ENCODE measurements at places on chromosomes 1 and 21.
A peak's percentile ranks its signal among the peaks of the same experiment; 100 is the strongest.

- no peak for DNase-seq
These were observed 18.8 kb downstream of the OPRD1 start for GRCh38 chr1:28830814-28831213.

DNA sequence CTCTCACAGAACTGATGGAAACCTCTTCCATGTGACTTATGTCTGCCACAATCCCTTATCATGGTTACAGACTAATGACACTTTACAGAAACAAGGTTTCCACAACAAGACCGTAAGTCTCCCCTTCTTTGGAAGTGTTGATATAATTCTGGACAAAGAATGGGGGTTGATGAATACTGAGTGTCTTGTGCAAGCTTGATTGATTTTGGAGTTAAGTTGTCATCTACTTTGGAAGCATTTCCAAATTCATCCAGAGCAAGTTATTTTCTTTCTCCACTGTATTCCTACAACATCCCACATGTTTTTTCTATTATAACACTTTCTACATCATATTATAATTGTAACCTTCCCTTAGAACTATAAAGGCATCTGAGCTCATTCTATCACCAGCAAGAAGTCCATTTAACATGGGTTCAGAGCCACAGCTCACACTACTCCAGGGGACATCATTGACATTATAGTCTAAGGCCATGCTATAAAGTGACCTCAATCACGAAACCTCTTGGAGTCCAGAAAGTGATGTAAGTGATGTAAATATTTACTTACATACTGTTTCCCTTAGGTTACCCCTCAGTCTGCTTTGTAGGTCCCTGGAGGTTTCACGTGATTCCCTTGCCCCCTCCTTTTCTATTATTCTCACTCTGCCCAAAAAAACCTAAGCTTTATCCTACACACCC, 125.7 kb upstream of the PBX1 start:
- no peak for DNase-seq

DNA sequence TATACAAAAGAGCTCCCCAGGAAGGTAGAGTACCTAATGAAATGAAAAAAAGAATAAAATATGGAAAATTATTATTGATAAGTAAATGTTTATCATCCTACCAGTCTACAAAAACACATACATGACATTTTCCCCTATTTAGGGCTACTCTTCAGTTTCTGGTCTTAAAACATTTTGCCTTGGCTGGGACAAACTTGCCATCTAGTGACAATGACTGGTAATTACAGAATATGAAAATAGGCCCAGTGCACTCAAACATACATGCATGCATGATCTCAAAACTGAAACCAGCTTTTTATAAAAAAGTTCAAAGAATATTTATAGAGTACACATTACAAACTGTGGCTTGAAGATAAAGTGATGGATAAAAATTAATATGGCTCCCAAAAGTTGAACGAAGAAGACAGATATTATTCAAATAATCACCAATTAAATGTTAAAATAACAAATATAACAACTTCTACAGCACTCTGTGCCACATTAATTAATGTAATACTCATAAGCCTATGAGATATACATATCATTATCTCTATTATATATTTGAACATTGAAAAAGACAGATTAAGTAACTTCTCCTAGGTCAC, 10.5 kb upstream of the RNPC3 start:
- DNase-seq: peak; percentile 2

GRCh38 chr21:46009951-46010705, 28.6 kb downstream of the COL6A1 start:
- no peak for DNase-seq

GRCh38 chr1:54460351-54460750, 54.2 kb upstream of the SSBP3 start:
- peak; percentile 38 for DNase-seq

DNA sequence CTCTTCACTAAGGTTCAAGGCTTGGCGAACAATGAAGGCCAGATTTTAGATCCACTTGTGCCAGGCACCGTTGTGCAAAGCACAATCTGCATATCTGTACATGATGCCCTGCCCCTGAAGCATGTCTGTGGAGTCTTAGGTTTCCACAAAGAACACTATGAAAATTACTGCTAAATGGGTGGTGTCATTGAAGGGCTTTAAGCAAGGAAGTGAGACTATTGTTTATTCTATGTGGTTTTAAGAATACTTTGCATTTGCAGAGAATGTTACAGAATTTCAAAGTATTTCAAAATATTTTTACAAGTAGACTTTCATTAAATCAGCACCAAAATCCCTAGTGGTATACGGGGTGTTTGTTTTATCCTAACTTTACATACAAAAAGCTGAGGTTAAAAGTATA, 8.8 kb downstream of the TSEN15 start:
- no peak for DNase-seq

DNA sequence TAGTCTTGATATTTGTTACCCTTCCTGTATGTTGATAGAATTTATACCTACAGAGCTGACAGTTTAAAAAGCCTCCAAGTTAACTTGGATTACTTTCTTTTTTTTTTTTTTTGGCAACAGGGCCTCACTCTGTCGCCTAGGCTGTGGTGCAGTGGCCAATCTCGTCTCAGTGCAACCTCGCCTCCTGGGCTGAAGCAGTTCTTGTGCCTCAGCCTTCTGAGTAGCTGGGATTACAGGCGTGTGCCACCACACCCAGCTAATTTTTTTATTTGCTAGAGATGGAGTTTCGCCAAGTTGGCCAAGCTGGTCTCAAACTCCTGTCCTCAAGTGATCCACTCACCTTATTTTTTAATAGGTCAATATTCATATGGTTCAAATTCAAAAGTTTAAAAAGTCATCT, 32.7 kb downstream of the WDTC1 start:
- DNase-seq: no peak

DNA sequence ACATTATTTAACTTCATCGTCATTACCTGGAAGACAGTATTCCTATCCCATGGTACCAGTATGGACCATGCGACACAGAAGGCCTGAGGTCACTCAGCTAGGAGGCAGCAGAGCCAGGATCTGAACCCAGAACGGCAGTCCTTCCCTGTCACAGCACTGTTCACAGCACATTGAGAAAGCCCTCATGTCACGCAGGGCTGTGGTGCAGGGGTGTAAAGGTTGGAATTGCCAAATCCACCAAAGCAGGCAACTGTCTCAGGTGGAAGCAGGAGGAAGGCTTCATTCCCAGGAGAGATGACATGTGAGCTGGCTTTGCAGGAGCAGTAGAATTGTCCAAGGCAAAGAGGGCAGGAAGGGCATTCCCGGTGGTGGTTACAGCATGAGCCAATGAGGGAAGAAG, 9.9 kb upstream of the TTC22 start:
- DNase-seq: no peak

- DNase-seq: no peak
These were observed 53.0 kb downstream of the RERE start for GRCh38 chr1:8764293-8764937.

DNA sequence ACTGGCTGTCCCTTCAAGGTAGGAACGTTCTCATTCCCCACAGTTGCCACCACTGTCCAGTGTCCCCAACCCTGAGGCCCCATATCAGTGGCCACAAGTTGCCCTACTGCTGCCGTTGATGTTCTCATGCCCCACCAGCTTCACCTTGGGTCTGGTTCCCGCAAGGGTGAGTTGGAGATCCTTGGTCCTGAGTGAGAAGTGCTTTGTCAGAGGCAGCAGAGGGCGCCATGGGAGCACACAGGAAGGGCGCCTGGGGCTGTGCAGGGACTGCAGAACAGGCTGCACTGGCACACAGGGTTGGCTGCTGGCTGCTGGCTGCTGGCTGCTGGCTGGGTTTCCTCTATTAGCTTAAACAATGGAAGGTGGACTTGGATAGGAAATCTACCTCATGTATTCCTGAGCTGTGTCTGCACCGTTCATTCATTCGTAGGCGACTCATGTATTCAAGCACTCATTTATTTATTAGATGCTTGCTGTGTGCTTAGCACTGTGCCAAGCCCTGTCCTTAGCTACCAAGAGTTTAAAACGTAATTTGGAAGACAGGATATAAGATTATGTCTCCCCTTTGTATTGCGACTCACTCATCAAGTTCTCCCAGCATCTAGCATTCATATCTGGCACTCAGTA, 2.1 kb upstream of the S100A9 start:
- DNase-seq: no peak

GRCh38 chr1:204087181-204087892, 14.4 kb downstream of the SOX13 start:
- no peak for DNase-seq

GRCh38 chr1:203681739-203682138, 55.1 kb downstream of the ATP2B4 start:
- no peak for DNase-seq

DNA sequence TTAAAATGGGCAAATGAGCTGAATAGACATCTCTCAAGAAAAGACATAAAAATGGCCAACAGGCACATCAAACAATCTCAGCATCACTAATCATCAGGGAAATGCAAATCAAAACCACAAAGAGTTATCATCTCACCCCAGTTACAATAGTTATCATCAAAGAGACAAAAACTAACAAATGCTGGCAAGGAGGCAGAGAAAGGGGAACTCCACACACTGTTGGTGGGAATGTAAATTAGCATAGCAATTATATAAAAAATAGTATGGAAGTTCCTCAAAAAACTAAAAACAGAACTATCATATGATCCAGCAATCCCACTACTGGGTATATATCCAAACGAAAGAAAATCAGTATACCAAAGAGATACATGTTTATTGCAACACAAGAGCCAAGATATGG, 68.7 kb downstream of the DENND1B start:
- no peak for DNase-seq

DNA sequence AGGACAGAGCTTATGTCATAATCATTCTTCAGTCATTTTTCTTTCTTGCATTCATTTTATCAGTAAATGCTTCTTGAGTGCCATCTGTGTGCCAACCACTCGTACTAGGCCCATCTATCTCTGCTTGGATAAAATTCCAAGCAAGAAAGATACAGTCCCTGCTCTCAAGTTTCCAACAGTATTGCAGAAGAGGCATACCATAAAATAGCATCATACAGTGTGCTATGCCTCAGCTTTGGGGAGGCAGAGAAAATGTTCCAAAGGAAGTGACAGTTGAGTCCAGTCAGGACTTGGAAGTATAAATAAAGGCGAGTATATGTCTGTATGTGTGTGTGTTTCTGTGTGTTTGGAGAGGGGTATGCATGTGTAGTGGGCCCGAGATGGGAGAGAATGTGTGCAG, 113.4 kb upstream of the HOOK1 start:
- no peak for DNase-seq

GRCh38 chr1:21689661-21690372, 20.7 kb upstream of the RAP1GAP start:
- no peak for DNase-seq

DNA sequence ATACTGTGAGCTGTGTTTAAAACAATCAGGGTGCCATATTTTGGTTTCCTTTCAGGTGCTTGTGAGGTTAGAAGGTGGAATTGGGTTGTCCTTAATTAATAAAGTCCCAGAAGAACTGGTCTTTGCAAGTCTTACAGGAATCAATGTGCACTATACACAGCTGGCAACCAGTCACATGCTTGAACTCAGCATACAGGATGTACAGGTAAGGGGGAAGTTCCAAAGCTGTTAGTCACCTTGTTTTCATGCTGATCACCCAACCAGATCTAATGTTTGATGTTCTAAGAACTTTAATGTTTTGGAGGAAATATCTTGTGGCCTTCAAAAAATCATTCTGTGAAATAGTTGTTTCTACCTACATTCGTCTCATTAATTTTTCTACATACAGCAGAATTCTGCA, 156.3 kb downstream of the VPS13D start:
- DNase-seq: peak; percentile 38

DNA sequence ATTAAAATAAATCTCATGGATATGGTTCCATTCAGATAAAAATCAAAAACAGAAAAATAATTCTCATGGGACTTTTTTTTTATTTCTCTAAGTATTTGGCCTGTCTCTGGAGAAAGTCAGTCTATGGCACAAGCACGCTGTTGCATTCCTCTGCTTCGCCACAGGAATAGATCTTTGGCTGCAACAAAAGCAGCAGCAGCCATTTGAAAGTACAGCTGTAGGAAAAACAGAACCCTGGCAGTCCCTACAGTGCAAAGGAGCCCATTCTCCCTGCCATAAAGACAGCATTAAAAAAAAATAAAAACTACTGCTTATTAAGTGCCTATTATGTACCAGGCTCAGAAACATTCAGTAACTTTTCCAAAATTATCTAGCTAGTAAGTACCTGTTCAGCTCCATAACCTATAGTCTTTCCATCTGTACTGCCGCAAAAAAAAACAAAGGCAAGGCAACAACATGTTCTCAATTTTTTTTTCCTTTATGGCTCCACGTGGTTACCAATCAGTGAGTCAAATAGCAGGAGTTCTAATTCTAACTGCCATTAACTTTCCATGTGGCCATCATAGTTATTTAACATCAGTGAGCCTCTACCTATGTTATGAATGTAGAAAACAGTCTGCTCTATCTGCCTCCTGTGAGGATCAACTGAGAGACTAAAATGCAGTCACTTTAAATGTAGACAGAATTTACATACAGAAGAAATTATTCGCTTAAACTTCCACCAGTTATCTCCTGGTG, 22.7 kb downstream of the SLC35D1 start:
- no peak for DNase-seq

GRCh38 chr1:58991305-58991704, 207.5 kb upstream of the JUN start:
- no peak for DNase-seq

DNA sequence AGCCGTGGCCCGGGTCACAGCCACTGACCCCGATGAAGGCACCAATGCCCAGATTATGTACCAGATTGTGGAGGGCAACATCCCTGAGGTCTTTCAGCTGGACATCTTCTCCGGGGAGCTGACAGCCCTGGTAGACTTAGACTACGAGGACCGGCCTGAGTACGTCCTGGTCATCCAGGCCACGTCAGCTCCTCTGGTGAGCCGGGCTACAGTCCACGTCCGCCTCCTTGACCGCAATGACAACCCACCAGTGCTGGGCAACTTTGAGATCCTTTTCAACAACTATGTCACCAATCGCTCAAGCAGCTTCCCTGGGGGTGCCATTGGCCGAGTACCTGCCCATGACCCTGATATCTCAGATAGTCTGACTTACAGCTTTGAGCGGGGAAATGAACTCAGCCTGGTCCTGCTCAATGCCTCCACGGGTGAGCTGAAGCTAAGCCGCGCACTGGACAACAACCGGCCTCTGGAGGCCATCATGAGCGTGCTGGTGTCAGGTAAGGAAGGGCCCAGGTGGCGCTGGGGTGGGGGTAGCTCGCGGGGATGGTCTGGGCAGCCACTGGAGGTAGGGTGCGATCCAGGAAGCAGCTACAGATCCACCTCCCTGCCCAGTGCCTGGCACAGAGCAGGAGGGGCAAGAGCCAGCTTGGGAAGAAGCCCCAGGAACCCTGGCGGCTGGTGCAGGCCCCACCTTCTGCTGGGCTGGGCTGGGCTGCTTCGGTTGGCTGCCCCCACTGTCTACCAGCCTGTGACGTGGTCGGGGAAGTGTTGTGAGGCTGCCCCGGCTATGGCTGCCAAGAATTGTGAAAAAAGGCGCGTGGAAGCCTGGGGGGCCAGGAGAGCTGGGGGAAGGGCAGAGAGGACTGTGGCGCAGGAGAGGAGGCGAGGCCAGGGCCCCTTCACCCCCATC, 3.8 kb downstream of the CELSR2 start:
- DNase-seq: no peak

GRCh38 chr1:117059334-117059677, 820 bp upstream of the TTF2 start:
- peak; percentile 53 for DNase-seq

GRCh38 chr1:191984856-191985255, 173.4 kb upstream of the RGS18 start:
- no peak for DNase-seq

- no peak for DNase-seq
These were observed 359.0 kb downstream of the HHAT start for GRCh38 chr1:210687582-210688279.
